ENCODE measurements at places on chromosomes 6 and 20. TPM values are rescaled to one million over a fixed set of nuclear protein-coding genes. Genes with fewer than 3 reads are reported as not detected.

DNA sequence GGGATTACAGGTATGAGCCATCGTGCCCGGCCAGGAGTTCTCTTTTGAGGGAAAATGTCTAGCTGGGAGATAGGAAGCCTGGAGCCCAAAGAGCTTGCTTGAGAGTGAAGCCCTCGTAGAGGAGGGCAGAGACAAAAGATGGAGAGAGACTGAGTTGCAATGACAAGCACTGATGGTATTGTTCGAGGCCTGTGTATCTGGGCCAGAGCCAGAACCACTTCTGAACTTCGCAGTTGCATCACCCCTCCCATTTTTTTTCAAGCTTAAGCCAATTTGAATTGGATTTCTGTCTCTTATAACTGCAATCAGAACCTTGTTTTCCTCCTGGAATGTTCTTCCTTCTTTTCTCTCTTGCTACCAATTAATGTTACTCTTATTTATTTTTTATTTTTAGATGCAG lies 83.1 kb downstream of the KCNB1 start:
- DNase-seq, result no peak

DNA sequence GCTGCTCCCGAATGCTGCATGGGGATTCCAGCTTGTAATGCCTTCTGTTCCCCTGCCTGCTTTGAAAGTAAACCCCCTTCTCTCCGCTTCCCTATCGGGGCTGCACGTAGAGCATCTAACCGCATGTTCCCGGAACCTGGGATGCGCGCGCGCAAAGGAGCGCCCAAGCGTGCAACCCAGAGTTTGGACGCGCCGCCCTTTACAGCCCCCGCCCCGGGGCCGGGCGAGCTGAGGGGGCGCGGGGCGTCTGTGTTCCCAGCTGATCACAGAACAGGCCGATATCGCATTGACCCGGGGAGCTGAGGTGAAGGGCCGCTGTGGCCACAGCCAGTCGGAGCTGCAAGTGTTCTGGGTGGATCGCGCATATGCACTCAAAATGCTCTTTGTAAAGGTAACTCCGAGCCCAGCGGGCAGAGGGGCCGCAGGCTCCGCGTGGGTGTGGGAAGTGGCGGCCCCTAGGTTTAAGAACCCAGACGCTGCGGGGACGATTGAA lies 1.4 kb downstream of the LAMP5 start:
- DNase-seq, result no peak

DNA sequence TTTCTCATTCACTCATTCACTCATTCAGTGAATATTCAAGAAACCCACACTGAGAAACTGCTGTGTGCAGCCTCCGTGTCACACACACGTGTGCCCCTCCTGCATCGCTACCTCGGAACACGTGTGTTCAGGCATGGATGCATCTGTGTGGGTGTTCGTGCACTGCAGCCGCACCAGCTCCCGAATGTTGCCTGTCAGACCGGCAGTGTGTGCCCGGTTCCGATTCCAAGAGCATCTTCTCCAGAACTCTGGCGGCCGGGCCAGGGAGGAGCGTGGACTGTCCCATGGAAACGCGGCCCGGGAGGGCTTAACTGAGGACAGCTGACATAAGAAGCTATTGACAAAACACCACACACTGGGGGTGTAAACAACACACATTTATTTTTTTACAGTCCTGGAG lies 216.0 kb downstream of the DLL1 start:
- DNase-seq, result no peak

DNA sequence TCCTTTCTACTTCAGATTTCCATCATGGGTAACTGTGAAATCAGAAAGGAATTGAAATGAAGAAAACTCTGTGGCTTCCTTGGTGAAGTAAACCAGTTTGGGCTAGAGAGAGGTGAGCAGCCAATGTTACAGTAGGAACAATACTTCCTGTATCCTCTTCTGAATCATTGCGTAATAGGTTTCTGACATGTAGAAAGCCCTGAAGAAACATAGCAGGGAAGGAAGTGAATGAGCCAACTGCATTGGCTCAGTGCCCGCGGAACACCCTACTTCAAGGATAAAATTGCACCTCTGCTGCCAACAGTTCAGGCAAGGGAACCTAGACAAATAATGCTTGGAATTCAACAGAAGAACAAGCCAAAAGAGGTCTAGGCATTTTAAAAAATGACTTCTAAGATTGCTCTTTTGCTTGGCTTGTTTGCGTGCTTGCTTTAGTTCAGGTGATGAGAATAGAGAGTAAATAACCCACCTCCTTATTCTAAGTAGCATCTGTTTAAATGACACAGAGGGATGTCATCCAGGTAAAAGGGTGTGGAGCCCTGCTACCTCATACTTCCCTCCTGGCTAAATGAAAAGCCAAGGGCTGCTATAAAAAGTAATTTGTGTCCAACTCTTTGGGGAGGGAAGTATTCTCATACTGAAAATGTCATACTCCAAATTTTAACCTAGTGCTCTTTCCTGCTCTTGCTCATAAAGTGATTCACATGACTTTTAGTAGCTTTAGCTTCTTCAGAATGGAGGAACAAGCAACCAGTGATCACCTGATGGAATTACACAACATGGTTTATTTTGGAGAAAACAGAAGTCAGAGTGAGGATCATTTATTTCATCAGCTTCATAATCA lies 30.0 kb upstream of the AKIRIN2 start:
- peak; percentile 99 for DNase-seq

DNA sequence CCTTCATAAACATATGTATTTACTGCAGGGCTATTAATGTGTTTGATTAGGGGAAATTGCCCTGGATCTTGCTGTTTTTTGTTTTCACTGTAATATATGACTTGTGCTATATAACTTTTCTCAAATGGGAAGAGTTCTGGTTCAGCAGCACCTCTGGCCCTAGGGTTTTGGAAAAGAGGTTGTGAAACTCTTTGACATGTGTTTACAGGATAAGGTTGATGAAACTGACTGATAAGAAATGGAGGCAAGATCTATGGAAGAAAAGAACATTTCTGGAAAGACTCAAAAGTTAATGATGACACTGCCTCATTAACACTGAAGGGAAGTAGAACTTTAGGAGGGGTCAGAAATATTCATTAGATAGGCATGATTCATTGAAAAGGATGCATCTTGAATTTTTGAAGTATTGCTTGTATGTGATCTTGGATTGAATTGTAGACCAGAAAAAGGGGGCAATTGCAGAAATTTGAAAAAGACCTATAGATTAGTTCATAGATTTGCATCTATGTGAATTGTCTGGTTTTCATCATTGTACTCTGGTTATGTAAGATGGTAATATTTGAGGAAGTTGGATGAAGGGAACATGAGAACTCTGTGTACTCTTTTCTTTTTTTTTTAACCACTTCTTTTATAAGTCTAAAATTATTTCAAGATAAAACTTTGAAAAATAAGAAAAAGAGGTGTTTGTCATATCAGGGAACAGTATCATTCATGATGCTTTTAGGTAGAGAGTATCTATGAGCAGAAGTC lies 54.0 kb downstream of the UTRN start:
- no peak for DNase-seq

DNA sequence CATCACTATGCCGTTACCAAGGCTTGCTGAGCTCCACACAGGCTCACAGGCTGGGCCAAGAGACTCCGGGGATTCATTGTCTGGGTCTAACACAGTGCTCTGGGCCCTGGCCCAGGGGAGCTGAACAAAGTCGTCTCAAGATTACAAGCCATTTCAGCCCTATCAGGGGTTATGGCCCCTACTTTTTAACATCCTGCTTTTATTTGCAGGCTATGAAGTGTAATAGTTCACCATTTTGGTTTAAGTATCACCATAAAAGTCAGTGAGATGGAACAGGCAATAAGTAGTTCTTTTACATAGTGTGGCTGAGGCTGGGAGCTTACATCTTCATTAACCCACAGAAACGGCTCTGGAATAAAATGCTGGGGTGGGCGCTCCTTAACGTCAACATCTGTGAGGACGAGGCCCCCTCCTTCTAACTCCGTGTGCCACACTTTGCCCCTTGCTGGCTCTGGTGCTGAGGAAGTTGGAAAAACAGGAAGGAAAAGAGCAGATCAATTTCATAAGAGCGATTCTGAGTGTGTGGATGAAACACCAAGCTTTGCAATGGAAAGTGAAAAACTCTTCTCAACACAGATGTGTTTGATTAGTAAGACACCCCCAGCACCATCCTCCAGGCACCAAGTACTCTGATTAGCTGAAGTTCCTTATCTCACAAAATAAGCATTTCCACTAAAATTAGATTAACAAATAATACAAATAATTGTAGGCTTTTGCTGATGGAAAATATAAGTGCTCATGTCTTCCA lies 447.3 kb downstream of the MAFB start:
- no peak for DNase-seq

DNA sequence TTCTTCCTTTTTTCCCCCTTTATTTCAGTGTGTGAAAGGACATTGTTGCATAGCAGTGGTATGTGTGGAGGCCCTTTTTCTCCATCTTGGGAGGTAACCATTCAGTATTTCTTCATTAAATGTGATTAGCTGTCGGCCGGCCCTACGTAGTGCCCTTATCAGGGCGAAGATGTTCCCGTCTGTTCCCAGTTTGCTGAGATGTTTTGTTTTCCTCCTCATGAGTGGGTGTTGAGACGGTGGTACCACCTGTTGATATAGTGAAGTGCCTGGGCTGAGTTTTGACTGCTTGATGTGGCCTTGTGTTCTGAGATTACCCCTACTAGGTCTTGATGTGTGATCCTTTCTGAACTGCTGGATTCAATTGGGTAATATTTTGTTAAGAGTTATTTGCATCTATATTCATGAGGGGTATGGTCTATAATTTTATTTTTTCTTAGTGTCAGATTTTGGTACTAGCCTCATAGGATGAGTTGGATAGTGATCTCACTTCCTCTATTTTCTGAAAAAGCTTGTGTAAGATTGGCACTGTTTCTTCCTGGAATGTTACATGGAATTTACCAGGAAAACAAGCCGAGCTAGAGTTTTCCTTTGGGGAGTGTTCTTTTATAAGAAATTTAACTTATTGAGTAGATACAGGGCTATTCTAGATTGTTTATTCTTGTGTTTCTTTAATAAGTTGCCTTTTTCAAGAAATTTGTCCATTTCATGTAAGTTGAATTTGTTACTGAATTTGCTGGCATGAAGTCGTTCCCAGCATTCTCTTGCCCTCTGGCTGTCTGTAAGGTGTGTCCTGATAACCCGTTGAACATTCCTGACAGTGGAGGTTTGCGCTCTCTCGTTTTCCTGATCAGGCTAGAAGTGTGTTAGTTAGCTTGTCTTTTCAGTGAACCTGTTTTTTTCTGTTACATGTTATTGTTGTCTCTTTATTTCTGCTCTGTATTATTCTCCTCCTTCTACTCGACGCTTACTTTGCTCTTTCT lies 4.3 kb downstream of the MTG2 start:
- no peak for DNase-seq

- DNase-seq, result no peak
These were observed 26.0 kb downstream of the MDN1 start for GRCh38 chr6:89793586-89793985.

GRCh38 chr6:28683945-28684538 lies 158.4 kb downstream of the GPX5 start:
- peak; percentile 42 for DNase-seq

DNA sequence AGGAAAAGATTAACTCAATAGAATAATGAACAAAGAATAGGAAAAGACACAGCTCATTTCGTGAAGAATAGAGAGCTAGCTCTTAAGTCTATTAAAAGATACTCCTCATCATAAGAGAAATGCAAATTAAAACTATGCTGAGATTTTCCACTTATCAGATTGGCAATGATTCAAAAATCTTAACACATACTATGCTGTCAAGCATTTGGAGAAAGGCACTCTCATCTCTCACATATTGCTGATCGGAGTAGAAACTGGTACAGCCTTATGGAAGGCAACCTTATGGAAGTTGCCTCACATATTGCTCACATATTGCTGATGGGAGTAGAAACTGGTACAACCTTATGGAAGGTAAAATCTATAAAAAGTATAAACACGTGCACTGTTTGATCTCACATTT lies 21.4 kb upstream of the PLAGL1 start:
- DNase-seq, result no peak

DNA sequence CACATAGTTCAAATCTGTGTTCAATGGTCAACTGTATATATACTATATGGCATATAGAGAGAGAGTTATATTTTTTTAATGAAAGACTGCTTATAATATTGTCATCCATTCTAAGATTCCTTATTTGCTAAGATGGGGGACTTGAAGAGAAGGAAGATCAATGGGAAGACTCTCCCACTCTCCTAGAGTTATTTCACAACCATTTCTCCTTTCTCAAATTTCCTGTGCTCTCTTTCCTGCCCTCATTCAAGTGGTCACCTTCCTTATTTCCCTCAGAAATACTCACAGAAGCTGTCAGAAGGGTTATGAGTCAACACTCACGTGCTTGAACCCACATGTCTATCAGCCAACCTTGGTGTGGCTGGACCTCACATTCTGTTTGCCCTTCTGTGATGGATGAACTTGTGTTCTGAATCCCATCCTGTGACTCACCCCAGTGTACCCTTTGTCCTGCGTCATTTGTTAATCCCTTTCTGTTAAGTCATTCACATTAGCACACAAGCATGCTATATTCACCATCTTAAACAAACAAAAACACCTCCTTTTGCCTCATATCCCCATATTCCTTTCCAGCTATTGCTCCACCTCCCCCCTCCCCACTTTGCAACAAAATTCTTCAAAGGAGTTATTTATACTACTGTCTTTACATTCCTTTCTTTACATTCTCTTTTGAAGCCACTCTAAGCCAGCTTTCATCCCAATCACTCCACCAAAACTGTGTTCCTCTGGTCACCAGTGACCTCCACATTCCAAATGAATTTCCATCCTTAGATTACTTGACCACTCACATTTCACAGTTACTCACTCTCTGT lies 279.3 kb upstream of the TCF21 start:
- peak; percentile 100 for DNase-seq

- DNase-seq, result peak; percentile 6
These were observed 398.8 kb downstream of the ESR1 start for GRCh38 chr6:152206072-152206818.

DNA sequence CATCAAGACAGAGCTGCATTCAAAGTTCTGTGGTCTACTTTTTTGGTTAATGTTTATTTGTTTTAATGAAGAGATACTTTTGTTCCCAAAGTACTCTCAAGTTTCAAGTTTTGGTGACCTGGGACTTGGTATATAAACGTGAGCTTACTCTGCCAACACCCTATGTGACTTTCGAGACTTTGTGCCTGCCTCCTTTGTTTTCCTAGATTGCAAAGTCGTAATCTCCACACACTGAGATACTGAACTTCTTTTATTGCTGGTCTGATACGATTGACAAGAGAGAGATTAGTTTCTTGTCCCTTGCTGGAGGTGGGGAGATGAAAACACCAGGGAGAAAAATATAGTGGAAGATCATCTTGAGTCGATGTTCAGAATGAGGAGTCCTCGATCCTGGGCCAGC lies 27.9 kb downstream of the PCNA start:
- no peak for DNase-seq

Gene HLA-DRB1
- not detected for total RNA-seq

Gene LY6G6F
- total RNA-seq, result not detected

Gene PTCRA
- not detected for total RNA-seq

Gene KCNK5
- total RNA-seq, result not detected

Gene CST5
- not detected for total RNA-seq

Gene ZC2HC1B
- total RNA-seq, result not detected

Gene LHFPL5
- not detected for total RNA-seq

Gene MROH8
- total RNA-seq, result 3.3 TPM

Gene GINS1
- total RNA-seq, result 27.9 TPM

Gene TXLNB
- 0.40 TPM for total RNA-seq

Gene PRR18
- not detected for total RNA-seq

Gene ECI2
- total RNA-seq, result 78.5 TPM

Gene ZNF831
- not detected for total RNA-seq
